ENCODE measurements at places on chromosomes 5 and 9.

DNA sequence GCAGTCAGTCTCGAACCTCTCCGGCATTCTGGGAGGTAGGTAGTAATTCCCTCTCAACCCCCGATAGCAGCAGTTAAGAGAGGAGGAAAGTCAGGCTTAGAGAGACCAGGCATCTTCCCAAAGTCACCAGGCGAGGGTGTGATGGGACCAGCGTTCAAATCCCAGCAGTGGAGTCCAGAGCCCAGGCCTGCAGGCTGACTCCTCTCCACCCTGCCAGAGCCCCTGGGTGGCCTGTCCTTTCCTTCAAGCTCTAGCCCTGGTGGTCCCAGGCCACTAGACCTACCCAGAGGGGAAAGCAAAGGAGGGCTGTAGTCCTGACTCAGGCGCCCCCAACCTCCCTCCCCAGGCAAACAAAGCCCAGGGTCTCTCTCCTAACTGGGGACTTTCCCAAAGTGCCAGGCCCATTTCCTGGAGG is 4.2 kb upstream of the NR5A1 start:
- no peak for DNase-seq

GRCh38 chr9:18675332-18675731 is 201.4 kb downstream of the ADAMTSL1 start:
- DNase-seq: no peak

GRCh38 chr9:70412832-70413463 is 1.5 kb downstream of the KLF9 start:
- no peak for DNase-seq

DNA sequence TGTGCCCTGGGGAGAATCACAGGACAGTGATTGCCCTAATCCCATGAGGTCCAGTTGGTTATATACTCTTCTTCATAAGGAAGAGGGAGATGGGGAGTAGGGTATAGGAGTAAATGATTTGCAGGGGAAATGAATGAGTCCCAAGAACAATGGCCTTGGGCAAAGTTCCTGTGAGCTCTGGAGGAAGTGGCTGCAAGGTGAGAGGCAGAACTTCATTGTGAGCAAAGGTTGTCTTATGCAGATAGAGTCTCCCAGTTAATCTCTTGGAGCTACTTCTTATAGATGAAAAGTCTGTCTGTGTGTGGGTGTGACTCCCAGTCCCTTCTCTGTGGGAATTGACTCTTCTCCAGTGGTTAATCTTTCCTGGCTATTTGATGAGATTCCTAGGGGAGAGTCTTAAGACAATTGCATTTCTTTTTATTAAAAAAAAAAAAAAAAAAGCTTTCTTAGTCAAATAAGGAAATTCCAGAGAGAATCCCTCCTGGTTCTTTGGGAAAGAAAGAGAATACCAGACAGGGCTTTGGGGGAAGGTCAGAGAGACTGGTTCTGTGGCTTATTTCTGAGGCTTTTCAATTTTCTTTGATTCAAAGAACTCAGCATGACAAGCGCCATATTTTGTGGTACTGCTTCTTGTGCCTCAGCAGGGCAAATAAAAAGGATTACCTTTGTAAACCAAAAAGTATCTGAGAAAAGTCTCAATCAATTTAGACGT is 33.6 kb upstream of the MEGF10 start:
- no peak for DNase-seq

DNA sequence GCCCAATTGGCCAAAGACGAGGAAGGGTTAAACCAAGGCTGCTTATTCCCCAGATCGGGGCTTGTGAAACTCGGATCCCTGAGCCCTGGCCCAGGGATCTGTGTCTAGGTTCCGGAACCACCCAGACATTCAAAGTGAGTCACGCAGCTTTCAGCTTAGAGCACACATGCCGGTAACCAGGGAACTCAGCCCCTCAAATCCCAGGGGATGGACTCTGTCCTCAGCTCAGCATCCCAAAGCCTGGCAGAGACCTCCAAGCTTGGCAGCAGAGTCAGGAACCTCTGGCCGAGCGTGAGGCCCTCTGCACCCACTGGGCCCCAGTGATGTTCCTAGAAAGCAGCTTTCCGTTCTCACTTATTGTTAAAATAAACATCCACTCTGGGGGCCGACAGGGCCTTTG is 5.1 kb downstream of the PNPLA7 start:
- no peak for DNase-seq

- DNase-seq: no peak
Measured at GRCh38 chr9:99375481-99375880, 153.4 kb downstream of the SEC61B start.

DNA sequence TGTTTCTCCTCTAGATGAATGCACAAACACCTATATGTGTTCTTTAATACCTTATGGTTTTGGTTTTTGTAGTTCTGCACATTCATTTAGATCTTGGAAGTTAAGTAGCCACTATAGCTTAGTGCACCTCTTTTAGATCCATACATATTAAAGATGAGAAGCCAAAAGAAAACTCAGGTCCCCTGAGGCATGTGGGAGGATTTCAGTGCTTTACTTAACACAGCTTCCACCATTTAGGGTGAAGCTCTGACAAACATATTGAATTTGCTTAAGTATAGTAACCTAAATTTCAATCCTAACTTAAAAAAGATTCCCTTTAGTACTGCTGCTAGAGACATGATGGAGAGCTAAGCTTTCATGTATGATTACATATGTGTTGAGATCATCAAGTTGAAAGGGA is 25.6 kb upstream of the RICTOR start:
- no peak for DNase-seq

- no peak for DNase-seq
Measured at GRCh38 chr9:72703574-72703973, 182.2 kb downstream of the TMC1 start.

DNA sequence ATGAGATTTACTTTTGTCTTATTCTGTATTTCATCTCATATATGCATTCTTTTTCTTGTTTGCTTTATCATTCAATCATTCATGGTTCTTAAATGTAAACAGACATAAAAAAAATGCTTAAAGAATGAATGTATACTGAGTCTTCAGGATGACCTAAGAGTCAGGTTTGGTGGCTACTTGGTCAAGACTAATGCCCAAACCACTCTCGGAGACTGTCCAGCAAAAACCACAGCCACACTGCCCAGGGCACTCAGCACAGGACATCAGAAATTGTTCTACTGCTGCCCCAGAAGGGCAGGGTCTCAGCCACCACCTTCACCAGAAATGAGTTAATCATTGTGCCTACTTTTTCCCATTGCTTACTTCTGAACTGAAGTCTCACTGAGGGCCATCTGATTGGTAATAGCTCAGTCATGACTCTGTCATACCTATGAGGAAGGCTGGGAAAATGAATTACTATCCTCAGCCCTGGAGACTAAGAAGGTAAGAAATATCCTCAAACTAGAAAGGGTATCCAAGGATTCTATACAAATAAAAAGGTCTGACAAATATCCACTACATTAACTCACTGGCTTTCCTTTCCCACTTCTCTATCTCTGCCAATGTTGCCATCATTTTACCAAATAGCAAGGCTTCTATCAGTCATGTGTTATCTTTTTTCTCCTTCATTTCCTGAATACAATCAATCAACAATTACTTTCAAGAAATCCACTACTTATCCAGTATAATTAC is 236.1 kb downstream of the CETN3 start:
- DNase-seq: no peak

- no peak for DNase-seq
Measured at GRCh38 chr5:77076961-77077828, 9.9 kb downstream of the ZBED3 start.

DNA sequence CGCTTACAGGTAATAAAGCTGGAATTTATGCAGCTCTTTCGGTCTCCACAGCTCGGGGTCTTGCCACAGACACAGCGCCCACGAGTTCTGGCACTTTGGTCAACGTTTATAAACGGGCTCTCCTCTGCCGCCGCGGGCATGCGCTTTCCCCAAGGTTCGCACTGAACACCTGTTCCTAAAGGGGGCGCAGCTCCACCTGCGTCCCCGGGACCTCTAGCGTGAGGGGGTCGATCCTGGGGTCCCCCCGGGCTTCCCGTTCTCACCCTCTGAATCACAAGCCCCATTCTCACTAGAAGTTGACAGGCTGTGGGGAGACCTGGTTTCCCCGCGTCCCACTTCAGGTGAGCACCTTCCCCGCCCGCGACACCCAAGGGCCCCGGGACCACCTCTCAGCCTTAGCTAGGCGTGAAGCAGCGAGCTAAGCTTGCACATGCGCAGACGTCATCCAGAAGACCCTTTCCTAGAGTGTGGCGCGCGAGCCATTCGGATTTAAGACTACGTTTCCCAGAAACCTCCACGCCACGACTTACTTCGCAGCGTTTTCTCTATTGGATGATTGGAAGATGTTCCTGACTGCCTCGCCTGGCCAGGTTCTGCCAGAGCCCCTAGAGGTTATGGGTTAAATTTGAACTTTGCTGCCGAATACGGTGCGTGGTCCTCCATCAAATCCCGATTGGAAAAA is 21.3 kb upstream of the ZNF782 start:
- DNase-seq: no peak

GRCh38 chr5:174172152-174172551 is 126.6 kb downstream of the NSG2 start:
- no peak for DNase-seq

- DNase-seq: no peak
Measured at GRCh38 chr5:50863534-50864170, 197.2 kb downstream of the PARP8 start.

DNA sequence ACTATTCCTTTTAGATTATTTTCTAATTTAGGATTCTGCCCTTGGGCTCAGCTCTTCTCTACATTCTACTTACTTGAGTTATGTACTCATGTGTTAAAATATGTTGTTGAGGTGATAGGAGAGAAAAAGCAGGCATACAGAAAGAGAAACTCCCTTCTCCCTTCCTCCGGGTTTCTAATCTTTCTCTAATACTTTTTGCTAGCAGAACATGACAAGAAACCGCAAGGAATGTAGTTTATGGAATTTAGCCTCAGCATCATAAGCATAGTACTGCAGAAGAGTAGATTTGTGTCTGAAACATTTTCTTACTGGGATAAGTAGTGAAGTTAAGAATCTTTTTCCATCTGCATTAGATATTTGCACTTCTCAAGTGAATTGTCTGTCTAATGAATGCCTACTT is 139.5 kb upstream of the CYLC2 start:
- DNase-seq: no peak

- no peak for DNase-seq
Measured at GRCh38 chr5:855771-856530, 5.2 kb upstream of the ZDHHC11 start.

GRCh38 chr9:34443533-34443932 is 14.8 kb downstream of the FAM219A start:
- no peak for DNase-seq

- DNase-seq: no peak
Measured at GRCh38 chr5:142617416-142618129, 68.3 kb downstream of the FGF1 start.

DNA sequence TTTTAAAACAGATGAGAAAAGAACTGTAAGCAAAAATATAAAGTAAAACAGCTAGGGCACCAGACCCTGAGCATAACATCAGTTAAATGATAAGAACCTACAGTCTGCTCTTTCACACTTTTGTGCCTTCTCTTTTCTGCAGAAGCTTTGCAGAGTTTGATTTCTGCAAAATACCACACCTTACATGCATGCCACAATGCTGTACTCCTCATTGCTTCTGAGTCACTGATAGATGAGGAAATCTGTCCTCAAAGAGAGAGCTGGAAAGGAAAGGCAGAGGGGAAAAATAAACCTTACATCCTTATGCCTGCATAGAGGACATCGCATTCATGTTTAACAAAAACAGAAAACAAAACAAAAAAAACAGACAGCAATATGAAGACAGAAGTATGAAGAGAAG is 142.9 kb downstream of the ATPSCKMT start:
- no peak for DNase-seq

DNA sequence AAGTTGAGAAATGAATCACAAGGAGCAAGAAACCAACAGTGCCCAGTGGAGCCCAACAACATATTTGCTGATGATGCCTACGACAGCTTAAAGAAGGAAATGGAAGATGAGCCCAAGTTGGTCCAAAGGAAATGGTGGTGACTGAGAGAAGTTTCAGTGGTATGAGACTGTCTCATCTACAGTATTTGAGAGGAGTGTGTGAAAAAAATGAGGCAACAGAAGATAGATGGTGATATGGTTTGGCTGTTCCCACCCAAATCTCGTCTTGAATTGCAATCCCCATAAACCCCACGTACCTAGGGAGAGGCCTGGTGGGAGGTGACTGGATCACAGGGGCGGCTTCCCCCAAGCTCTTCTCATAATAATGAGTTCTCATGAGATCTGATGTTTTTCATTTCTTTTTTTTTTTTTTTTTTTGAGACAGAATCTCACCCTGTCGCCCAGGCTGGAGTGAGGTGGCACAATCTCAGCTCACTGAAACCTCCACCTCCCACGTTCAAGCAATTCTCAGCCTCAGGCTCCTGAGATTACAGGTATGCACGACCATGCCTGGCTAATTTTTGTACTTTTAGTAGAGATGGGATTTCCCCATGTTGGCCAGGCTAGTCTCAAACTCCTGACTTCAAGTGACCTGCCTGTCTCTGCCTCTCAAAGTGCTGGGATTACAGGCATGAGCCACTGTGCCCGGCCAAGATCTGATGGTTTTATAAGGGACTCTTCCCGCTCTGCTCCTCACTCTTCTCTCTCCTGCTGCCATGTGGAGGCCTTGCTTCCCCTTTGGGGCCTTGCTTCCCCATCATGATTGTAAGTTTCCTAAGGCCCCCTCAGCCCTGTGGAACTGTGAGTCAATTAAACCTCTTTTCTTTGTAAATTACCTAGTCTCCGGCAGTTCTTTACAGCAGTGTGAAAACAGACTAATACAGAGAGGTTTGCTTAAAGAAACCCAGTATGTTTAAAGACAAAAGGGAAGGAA is 30.2 kb downstream of the EFCAB9 start:
- no peak for DNase-seq

GRCh38 chr9:21974343-21974721 is 19.9 kb downstream of the CDKN2A start:
- no peak for DNase-seq

Data from stimulated activated CD8-positive, alpha-beta memory T cell treated with anti-CD3 and anti-CD28 coated beads, Interleukin-2, amount 100 ng/mL, for 1 hour (primary cell).